LoVo (cell line): ENCODE measurements at places on chromosomes 5 and 9.

DNA sequence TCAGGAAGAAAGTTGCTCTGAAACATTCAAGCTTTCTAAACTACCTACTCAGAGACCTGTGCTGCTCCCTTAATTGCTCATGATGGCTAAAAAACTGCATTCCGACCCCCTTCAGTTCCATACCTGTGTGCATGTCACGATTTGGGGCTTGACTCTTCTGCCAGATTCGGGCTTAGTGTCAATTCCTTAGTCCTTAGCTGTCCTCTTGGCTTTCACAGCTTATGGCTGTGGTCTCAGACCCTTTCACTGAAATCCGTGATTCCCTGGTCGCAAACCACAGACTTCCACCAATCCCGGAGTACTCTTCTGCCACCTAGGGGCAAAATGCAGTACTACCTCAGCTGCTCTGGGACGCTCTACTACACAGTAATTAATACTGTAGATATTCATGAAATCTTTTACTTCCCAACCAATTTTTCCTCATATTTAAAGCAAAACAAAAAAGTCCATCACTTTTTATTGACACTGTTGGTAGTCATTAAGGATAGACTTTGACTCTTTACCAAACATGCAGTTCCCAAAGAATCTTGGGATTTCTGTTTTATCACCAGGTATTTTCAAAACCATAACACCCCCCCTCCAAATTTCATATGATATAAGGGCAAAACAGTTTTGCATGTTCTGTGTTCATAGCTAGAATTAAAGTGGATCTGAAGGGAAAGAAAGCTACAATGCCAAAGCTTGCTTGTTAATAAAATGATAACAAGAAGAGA is 617.4 kb downstream of the SLCO4C1 start:
- DNase-seq: peak; percentile 67

DNA sequence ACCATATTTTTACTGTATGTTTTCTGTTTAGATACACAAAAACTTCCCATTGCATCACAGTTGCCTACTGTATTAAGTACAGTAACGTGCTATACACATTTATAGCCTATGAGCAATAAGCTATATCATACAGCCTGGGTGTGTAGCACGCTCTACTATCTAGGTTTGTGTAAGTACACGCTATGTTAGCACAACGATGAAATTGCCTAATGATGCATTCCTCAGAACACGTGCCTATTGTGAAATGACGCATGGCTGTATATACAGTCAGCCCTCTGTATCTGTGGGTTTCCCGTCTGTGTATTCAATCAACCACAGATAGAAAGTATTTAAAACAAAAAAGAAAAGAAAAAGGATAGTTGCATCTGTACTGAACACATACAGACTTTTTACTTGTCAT is 64.2 kb downstream of the SGCD start:
- no peak for DNase-seq

DNA sequence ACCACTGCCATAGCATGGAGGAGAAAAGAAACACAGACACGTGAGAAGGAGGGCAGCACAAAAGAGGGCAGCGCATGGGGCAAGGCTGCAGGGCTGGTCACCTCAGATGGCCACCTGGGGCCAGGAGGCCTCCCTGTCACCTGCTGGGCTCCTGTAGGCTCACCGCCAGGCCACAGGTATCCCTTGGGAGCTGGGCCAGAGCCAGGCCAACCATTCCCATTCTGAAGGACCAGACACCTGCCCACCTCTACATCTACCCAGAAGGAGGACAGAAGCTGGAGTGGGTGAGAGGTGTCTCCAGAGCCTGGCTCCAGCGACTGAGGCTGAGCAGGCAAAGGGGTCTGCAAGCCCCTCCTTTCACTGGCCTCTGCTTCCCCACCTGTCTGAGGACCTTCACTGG is 103.1 kb downstream of the PAX5 start:
- no peak for DNase-seq

- DNase-seq: no peak
These were observed 290.5 kb downstream of the DOCK8 start for GRCh38 chr9:504921-505740.

GRCh38 chr9:21689854-21690253 is 112.6 kb upstream of the MTAP start:
- DNase-seq: no peak

GRCh38 chr9:108960331-108960730 is 26.1 kb downstream of the ABITRAM start:
- no peak for DNase-seq

- DNase-seq: no peak
These were observed 227.3 kb downstream of the FANCC start for GRCh38 chr9:95090023-95090791.
